Gastroesophageal sphincter (tissue), 4 donors: ENCODE measurements at places on chromosomes 3 and 15.

- no peaks in the 10 kb centered on the region for H3K27me3 ChIP-seq
- H3K4me3 ChIP-seq, result no peak overlapping the region
- H3K4me1 ChIP-seq, result no peaks in the 10 kb centered on the region
- H3K27ac ChIP-seq, result peak overlapping the region; percentile 43
These were observed 25.8 kb downstream of the OXNAD1 start for GRCh38 chr3:16290827-16291196.

DNA sequence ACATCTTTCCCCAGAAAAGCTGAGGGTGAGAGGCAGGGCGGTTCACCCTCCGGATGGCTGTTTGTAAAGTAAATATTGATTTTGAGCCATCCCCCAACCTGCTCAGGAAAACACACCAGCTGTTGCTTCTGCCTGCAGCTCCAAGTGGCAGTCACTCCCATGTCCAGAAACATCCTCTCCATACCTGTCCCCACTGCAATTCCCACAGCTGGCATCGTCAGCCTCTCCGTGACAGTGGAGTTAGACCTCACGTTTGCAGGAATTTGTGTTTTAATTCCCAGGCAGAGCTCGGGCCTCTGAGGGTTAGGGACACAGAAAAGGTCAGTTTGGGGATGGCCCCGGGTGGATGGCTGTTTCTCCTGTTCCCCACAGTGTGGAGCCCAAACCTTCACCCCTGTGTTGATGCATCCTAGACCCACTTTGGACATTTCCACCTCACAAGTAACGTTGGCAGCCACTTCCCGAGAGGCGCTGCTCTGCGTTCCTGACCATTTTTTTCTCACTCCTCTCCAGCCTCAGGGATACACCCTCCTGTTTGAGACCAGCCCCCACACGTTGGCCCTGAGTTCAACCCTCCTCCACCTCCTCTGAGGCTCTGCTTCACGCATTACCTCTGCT is 11.8 kb upstream of the FAM174B start:
- H3K27ac ChIP-seq, result peak overlapping the region; percentile 91
- no peak overlapping the region for H3K4me3 ChIP-seq
- H3K27me3 ChIP-seq, result no peaks in the 10 kb centered on the region
- peak; percentile 19 for ATAC-seq

GRCh38 chr15:38128341-38128781 is 124.3 kb upstream of the SPRED1 start:
- peaks cover 35% of the 10 kb centered on the region for H3K4me1 ChIP-seq
- no peaks in the 10 kb centered on the region for H3K27me3 ChIP-seq
- ATAC-seq, result no peak
- H3K36me3 ChIP-seq, result no peaks in the 10 kb centered on the region
- no peak overlapping the region for H3K4me3 ChIP-seq

DNA sequence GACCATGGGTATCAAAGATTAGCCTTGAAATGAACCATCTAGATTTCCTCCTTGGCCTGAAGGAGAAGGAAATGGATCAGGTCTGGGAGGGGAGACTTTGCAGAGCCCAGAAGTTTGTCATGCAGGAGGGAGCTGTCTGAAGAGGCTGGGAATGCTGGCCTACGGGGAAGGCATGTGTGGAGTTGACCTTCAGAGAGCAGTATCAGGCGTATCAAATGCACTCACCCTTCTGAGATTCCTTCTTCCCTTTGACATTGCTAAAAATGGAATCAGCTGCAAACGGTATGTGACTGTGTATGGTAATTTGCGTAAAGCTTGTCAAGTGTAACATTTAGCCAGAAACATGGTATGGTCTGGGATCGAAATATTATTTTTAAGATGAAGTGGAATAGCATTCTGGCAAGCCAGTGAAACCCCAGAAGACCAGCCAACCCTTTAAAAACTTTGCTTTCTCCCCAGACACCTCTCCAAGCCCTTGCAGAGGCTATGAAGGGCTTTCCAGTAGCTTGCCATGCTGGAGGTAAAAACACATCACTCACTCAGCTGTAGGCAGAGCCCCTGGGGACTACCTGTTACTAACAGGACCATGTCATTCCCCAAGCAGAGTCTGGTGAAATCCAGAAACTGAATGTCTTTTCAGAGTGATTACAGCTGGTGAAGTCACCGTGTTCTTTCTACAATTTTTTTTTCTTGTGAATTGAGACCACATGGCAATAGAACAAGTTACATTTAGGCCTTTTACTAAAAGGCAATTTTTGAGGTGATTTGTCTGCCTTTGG is 174.7 kb upstream of the SLC24A5 start:
- no peaks in the 10 kb centered on the region for H3K27me3 ChIP-seq
- no peaks in the 10 kb centered on the region for H3K4me1 ChIP-seq
- no peaks in the 10 kb centered on the region for H3K36me3 ChIP-seq
- ATAC-seq, result no peak

- no peak overlapping the region for H3K4me3 ChIP-seq
- no peaks in the 10 kb centered on the region for H3K36me3 ChIP-seq
- H3K27ac ChIP-seq, result no peak overlapping the region
These were observed 199.3 kb upstream of the UMPS start for GRCh38 chr3:124530916-124531315.

DNA sequence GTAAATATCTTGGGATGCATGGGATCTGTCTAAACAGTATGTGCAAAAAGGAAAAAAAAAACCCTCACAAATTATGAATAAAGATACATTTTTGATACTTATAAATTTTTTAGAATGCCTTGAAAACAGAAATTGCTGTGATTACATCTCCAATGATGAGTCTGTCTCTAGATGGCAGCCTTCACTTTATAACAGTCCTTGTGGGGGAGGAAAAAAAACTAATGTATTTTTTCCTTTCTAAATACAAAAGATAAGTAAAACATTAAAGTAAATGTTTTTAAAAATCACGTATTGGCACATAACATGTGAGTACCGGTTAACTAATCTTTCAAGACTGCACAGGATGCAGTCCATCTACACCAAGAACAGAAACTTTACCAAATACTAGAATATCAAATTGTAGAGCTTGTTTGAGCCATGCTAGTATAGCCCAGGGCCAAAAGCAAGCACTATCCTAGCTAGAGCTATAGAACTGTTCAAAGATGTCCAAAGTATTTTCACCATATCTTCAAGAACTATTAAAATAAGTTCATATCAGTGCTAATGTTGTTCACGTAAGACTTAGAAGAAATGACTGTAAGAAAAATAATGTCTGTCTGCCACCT is 206.4 kb downstream of the STAG1 start:
- no peaks in the 10 kb centered on the region for H3K36me3 ChIP-seq
- no peak overlapping the region for H3K4me3 ChIP-seq
- no peak overlapping the region for H3K27ac ChIP-seq
- no peaks in the 10 kb centered on the region for H3K27me3 ChIP-seq

DNA sequence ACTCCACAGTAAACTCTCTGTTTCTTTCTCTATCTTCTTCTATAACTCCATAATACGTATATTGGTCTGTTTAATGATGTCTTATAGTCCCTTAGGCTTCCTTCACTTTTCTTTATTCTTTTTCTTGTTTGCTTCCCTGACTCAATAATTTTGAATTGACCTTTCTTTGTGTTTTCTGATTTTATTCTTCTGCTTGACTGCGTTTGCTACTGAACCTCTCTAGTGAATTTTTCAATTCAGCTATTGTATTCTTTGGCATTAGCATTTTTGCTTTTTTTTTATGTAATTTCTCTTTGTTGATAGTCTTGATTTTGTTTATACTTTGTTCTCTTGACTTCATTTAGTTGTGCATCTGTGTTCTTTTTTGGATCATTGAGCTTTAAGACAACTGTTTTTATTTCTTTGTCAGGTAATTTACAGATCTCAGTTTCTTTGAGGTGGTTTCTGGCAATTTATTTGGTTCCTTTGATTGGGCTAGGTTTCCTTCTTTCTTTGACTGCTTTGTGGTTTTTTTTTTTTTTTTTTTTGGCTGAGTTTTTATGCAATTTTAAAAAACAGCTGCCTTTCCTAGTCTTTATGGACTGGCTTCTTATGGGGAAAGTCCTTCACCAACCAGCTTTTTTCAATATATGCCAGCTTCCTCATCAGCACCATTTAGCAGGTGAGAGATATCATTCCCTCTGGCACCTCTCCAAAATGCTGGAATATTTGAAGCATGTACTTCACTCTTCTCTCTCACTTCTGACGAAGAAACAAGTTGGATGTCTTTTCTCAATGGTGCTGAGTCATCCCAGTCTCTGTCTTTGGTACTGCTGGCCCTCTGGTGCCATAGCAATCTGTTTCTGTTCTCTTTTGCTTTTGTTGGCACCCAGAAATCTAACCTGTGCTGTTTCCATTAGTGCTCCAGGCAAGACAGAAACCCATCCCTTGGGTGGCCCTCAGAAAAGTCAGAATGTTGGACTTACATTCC is 17.6 kb downstream of the RSRC1 start:
- H3K36me3 ChIP-seq, result no peaks in the 10 kb centered on the region
- H3K4me3 ChIP-seq, result no peak overlapping the region
- H3K27ac ChIP-seq, result no peak overlapping the region
- no peaks in the 10 kb centered on the region for H3K4me1 ChIP-seq

DNA sequence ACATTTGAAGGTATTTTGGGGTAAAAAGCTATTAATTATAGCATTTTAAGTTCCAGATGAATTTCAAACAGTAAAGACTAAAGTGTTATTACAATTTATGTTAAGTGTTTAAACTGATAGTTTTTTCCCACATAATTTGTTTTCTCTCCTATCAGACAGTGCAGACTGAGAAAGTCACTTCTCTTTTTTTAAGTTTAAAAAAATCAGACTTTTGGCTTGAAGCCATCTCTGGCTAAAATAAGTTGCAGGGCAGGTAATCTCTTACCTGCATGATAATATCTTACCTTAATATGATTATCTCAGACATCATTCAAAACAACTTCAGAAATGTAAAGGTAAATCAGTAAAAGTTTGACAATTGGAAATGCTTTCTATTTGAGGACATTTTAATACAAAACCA is 21.5 kb upstream of the RAB6B start:
- no peaks in the 10 kb centered on the region for H3K4me1 ChIP-seq
- H3K27me3 ChIP-seq, result peaks cover 16% of the 10 kb centered on the region
- H3K4me3 ChIP-seq, result no peak overlapping the region
- ATAC-seq, result no peak

DNA sequence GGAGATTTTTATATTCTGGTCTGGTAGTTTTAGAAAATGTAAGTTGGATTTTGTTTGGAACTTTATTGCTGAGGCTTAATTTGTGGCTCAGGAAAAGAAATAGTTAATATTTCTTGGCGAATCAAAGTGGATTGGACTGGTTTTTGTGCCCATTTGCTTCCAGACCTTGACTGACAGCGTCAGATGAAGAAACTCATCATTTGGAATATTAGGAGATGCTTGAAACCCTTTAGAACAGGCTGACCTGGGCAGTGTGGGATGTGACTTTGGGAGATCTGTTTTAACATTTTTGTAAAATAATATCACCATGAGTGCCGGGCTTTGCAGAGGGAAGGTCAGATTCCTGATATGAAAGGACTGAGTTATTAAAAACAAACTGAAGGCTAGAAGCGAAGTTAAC is 83.0 kb downstream of the AAGAB start:
- no peak overlapping the region for H3K27ac ChIP-seq
- no peaks in the 10 kb centered on the region for H3K36me3 ChIP-seq
- no peak for ATAC-seq
- H3K27me3 ChIP-seq, result no peaks in the 10 kb centered on the region

GRCh38 chr15:67840749-67841512 is 1.1 kb upstream of the RNU6-1 start:
- peak overlapping the region; percentile 97 for H3K27ac ChIP-seq
- peaks cover 12% of the 10 kb centered on the region for H3K4me1 ChIP-seq
- peak; percentile 10 for ATAC-seq
- peak overlapping the region; percentile 96 for H3K4me3 ChIP-seq

DNA sequence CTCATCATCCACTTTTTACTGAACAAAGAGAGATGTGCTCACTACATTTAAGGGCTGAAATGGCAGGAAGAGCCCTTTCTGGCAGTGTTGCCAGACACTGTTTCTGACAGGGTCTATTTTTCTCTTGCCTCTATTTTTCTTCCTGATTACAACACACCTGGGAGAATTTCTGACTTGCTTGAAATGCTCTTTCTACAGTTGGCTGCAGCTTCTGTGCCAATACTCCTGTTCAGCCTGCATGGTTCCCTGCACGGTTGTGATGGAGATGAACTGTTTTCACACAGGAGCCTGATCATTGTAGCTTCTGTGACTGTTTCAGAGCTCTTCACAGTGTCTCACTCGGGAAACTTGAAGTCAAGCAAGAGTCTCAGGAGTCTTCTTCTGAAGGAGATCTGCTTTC is 83.0 kb upstream of the DLG1 start:
- ATAC-seq, result no peak
- H3K27ac ChIP-seq, result no peak overlapping the region
- H3K36me3 ChIP-seq, result no peaks in the 10 kb centered on the region

DNA sequence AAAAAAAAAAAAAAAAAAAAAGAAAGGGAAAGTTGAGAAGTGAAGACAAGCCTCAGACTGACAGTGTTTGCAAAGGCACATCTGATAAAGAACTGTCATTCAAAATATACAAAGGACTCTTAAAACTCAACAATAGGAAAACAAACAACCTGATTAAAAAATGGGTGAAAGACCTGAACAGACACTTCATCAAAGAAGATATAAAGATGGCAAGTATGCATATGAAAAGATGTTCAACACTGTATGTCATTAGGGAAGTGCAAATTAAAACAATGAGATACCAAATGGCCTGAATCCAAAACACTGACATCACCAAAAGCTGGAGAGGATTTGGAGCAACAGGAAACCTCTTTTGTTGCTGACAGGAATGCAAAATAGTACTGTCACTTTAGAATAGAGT is 48.6 kb downstream of the MCCC1 start:
- H3K36me3 ChIP-seq, result peaks cover 93% of the 10 kb centered on the region
- no peaks in the 10 kb centered on the region for H3K4me1 ChIP-seq
- no peak for ATAC-seq

- peaks cover 17% of the 10 kb centered on the region for H3K27me3 ChIP-seq
- H3K36me3 ChIP-seq, result peaks cover 4% of the 10 kb centered on the region
- H3K27ac ChIP-seq, result peak overlapping the region; percentile 74
- H3K4me3 ChIP-seq, result peak overlapping the region; percentile 56
- no peaks in the 10 kb centered on the region for H3K4me1 ChIP-seq
- ATAC-seq, result peak; percentile 34
These were observed 999 bp downstream of the INSYN1 start for GRCh38 chr15:73751899-73752805.

DNA sequence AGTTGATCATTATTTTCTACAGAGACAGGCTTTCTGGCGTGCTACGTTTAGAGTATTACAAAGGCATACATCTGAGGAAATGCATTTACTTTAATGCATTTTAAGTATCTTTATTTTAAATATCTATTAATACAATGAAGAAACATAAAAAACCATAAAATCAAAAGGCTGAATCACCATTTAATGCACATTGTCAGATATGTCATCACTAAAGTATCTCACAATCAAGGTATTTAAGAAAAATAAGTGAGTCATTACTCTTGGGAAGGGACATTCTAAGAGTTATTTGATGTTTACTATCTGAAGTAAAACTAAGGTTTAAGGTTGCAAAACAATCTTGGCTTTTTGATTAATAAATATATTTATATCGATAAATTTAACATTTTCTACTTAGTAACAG is 102.2 kb downstream of the CTNNB1 start:
- H3K36me3 ChIP-seq, result no peaks in the 10 kb centered on the region
- no peak overlapping the region for H3K27ac ChIP-seq
- no peak overlapping the region for H3K4me3 ChIP-seq
- ATAC-seq, result no peak

- peaks cover 60% of the 10 kb centered on the region for H3K4me1 ChIP-seq
- H3K36me3 ChIP-seq, result no peaks in the 10 kb centered on the region
- H3K27me3 ChIP-seq, result peaks cover 45% of the 10 kb centered on the region
- H3K27ac ChIP-seq, result no peak overlapping the region
- H3K4me3 ChIP-seq, result no peak overlapping the region
These were observed 51.3 kb downstream of the CYP11A1 start for GRCh38 chr15:74316141-74316540.

- H3K4me3 ChIP-seq, result no peak overlapping the region
- no peaks in the 10 kb centered on the region for H3K27me3 ChIP-seq
- ATAC-seq, result no peak
- no peak overlapping the region for H3K27ac ChIP-seq
- H3K36me3 ChIP-seq, result no peaks in the 10 kb centered on the region
These were observed 70.4 kb upstream of the OXTR start for GRCh38 chr3:8839607-8840325.
